ENCODE measurements at places on chromosomes 5 and 9. TPM values are rescaled to one million over a fixed set of nuclear protein-coding genes. Genes with fewer than 3 reads are reported as not detected.

GRCh38 chr5:1720396-1721110 is 79.1 kb downstream of the MRPL36 start:
- DNase-seq, result no peak

The FBP2 gene
- total RNA-seq, result not detected

- no peak for DNase-seq
These were observed 9.1 kb downstream of the EGFL7 start for GRCh38 chr9:136671646-136672430.

The NUTM2G gene
- not detected for total RNA-seq

DNA sequence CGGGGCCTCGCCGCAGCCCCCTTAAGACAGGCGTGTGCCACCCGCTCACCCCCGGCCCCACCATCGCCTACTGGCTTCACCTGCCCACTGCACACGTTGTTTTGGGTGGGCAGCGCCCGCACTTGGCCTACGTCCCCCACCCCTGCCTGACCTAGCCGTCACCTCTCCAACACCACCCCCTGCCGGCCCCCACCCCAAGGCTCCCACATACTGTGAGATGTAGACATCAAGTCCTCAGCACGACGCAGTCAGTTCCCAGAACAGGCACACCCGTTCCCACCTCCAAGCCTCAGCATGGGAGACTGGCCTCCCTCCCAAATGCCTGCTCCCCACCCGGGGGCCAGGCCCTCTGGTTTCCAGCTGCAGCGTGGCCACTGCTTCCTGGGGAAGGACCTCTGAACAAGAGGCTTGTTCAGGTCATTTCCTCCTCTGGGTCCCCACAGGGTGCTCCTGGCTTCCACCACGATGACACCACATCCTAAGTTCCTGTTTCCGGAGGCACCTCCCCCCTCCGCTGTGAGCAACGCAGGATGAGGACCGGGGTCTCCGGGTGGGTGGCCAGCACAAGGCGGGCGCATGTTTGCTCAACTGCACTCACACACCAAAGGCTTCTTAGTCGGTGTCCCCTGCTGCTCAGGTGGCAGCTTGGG is 11.3 kb downstream of the DBN1 start:
- DNase-seq, result no peak

The PCDHB7 gene
- not detected for total RNA-seq

GRCh38 chr9:86636519-86636918 is 282.3 kb upstream of the TUT7 start:
- DNase-seq, result no peak

DNA sequence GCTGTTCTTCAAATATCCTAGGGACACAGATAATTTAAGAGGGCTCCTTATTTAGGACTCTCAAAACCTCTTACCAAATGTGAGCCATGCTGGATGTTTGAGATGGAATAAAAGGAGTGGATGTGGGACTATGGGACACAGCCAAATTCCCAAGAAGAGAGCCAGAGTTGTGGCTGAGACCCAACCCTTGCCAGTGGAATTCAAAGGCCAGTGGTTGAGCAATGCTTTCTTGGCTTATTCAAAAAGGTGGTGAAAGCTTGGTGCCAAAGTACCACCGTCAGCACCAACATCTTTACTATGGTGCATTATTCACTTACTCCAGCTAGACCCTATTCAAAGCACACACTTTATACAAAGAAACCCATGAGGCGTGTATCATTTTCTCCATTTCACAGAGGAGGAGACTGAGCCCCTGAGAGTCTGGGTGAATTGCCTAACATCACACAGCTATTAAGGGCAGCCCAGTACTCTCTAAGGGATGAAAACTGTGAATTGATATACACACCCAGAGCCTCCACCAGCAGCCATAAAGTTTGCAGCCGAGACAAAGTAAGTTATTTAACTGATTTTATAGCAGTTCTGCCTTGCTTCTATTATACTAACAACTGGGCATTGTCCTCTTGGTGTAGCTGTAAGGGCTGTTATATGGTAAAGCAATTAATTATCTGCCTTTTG is 391.7 kb downstream of the ACTL7B start:
- DNase-seq, result no peak
